NCI-H510A treated with DMSO at 0.1 percent for 48 hours (cell line): ENCODE measurements at places on chromosomes 1 and 21.

GRCh38 chr1:55468142-55468795, 253.1 kb upstream of the USP24 start:
- DNase-seq: no peak

DNA sequence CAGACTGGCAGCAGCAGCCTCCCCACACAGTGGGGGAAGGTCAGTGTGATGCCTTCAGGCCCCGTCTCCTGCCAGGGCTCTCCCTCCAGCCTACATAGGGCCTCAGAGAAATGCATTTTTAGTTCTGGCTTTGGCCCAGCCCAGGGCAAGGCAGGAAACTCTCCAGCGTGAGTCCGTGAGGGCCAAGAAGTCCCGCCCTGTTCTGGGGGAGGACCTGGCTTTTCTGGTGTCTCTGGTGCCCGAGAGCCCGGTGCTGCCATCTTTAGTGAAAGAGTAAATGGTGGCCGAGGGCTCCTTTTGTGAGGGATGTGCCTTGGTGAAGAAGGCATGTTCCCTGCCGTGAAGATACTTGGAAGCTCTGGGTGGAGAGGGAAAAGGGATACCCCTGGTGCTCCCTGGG, 14.8 kb upstream of the DIP2A start:
- DNase-seq: no peak

- no peak for DNase-seq
Measured at GRCh38 chr1:16119504-16119903, 36.4 kb downstream of the EPHA2 start.

DNA sequence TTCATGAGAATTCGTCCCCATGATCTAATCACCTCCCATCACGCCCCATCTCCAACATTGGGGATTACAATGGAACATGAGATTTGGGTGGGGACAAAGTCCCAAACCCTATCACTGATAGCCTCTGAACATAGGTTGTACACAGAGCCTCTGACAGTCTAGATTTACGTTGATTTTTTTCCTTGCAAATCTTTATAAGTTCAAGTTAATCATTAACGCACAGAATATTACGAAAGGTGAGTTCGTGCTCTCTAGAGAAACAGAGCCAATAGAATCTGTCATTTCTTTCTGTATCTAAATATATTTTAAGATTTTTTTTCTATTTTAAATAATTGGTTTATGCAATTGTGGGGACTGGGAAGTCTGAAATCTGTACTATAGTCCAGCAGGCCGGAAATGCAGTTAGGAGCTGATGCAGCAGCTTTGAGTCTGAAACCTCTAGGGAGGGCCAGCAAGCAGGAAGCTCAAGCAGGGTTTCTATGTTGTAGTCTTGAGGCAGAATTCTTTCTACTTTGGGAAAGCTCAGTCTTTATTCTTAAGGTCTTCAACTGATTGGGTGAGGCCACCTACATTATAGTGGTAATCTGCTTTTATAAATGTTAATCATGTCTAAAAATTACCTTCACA, 61.0 kb downstream of the SELENOF start:
- no peak for DNase-seq

GRCh38 chr21:46624050-46624449, 11.4 kb upstream of the PRMT2 start:
- no peak for DNase-seq

DNA sequence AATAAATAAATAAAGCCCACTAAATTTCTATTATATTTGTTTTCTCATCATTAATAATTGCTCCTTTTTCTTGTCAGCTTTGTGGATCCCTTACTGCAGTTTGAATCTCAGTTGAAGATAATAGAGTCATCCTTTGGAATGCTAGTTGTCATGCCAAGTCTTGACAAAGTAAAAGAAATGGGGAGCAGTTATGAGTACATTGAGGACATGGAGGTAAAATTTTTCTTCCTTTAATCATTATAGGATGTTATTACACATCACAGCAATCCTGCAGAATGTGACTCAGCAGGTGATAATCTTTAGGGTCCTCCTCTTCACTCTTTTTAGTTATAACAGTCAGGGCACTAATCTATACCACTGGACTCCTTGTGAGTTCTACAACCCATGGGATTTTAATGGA, 24.1 kb downstream of the MROH9 start:
- DNase-seq: no peak

DNA sequence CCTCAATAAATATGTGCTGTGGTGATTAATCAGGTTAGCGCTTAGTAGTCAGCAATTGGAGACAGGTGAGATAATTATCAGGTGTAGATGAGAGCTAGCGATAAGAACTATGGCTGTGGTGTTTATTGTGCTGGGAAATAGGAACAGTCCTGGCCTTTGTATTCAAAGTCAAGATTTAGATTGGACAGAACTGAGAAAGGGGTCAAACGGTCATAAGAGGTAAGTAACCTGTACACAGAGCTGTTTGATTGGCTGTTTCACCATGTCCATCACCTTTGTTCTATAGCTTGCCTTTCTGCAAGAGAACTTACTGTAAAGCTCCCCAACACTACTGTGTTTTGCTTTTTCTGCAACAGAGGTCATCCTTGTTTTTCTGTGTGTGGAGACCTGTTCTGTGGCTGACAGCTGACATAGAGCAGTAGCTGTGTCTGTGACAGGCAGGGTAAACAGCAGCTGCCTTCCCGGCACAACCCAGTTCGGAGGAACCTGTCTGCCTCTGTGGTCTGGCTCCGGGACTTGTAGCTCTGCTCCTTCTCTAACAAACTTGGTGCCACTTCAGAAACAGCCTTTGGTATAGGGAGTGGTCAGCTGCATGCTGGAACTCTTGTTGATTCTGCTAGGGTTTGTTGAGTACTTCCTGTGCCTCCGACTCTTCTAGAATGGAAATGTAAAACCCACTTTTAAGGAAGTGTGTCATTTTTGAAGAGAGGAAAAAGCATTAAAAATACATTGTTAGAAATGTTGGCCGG, 21.1 kb upstream of the CDC42 start:
- DNase-seq: no peak

DNA sequence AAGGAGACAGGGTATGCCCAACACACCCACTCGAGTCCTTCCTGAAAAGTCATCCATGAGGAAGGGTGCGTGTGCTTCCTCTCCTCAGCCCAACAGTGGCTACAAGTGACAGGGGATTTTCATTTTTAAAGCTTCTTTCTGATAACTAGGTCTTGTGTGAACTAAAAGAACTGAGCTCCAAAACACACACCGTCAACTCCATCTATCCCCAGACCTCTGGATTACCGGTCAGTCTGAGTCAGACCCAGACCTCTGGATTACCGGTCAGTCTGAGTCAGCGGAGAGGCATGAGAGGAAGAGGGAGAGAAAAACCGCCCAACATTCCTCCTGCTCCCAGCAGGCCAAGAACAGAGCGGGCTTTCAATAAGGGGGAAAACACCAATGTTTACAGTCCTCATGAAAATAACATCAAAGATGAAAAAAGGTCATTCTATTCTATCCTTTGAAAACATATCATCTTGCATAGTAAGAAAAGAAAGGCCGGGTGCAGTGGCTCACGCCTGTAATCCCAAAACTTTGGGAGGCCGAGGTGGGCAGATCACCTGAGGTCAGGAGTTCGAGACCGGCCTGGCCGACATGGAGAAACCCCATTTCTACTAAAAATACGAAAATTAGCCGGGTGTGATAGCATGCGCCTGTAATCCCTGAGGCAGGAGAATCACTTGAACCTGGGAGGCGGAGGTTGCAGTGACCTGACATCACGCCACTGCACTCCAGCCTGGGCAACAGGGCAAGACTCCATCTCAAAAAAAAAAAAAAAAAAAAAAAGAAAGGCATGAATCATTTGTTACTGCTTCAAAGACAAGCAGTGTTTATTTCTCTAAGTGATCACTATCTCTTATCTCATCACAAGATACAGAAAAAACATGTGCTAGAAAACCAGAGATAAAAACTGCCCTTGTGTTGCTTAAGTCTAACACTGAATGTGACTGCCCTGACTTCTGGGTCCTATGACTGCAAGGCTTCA, 3.4 kb downstream of the PTTG1IP start:
- DNase-seq: no peak

- DNase-seq: no peak
Measured at GRCh38 chr1:192002063-192002462, 156.2 kb upstream of the RGS18 start.

DNA sequence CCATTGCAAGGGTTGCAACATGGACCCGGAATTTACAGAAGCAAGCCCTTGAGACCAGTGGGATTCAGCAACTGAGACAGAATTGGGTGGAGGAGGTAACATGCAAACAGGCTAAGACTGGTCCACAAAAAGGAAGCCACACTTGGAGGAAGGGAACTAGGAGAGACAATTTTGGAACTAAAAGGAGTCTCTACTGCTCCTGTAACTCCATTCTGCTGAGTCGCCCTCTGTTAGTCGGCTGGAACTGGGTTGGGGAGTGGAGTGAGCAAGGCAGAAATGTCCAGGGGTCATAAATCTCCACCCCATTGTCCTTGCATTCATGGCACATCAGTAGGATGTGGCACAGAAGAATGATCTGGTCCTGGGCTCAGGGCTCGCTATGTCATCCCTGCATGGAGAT, 5.1 kb downstream of the LAMB3 start:
- DNase-seq: no peak

DNA sequence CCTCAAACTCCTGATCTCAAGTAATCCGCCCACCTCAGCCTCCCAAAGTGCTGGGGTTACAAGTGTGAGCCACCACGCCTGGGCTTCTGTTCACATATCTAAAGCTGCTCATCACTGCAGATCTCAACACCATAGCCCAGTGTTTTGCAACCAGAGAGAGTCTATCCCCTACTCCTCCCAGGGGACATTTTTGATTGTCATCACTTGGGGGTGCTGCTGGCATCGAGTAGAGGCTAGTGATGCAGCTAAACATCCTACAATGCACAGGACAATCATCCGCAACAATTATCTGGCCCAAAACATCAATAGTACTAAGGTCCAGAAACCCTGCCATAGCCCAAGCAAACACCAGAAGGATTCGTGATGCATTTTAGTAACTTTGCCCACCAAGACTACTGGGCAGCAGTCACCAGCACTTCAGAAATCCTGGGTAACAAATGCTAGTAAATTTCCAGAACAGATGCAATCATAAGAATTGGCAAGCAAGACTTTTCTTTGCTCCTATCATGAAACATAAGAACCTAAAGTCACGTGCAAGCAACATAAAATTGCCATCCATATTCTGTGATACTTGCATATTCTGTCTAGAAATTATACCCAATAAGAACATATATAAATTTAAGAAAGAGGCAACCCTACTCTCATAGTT, 159.2 kb downstream of the APP start:
- no peak for DNase-seq

- DNase-seq: peak; percentile 71
Measured at GRCh38 chr1:94063379-94063778, 57.6 kb downstream of the ABCA4 start.

GRCh38 chr1:58726581-58726980, 26.7 kb upstream of the MYSM1 start:
- no peak for DNase-seq

DNA sequence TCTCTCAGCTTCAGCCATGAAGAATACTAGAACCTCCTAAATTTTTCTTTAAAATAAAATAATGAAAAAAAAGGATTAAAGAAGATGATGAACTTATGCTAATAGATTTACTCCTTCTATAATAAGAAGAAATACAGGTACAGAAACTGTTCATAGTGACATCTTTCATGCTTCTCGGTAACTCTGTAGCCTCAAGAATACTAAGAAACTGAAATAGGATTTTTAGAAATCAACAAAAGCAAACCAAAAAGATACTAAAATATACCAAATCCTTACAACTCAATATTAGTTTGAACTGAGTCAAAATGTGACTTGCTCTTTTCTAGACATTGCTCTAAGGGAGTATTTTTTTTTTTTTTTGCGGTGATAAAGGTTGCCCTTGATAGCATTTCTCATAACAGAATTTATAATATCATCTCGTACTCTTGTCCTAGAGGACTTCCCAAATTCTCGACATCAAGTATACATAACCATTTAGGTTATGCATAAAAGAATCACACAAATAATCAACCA, 42.8 kb downstream of the ZZZ3 start:
- no peak for DNase-seq

DNA sequence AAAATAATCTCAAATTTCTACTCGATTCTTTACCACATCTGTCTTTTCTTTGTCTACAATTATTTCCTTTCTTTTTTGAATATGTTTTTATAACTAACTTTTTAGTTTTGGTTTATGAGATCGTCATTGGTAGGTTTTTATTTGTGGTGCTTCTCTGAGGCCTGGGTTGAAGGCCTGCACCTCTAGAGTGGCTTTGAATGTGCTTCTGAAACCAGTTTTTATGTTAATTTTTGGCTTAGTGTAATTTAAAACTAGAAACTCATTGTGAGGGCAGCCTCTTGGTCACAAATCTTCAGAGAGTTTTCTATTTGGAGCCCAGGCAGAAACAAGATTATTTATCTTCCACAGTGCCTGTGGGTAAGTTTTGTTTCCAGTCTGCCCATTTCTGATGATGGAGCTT, 187.0 kb downstream of the GPATCH2 start:
- no peak for DNase-seq

DNA sequence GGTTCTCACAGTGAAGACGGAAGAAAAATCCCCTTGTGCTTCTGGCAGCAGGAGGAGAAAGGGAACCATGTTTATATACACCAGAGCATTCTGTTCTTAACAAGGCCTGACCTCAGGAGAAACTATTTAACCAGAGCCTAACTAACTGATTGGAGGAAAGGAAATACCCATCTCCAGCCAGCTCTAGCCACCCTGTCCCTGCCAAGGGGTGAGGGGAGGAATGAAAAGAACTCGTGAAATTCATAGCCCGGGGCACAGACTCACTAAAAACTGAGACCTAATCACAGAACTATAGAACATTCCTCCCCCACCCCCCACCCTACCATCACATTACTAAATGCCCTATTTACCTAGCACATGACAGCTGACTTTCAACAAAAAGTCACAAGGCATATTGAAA, 65.0 kb downstream of the KCNH1 start:
- no peak for DNase-seq

GRCh38 chr1:16020325-16020724, 1.5 kb upstream of the CLCNKA start:
- no peak for DNase-seq

GRCh38 chr1:165497069-165498013, 46.5 kb upstream of the LRRC52 start:
- DNase-seq: no peak

DNA sequence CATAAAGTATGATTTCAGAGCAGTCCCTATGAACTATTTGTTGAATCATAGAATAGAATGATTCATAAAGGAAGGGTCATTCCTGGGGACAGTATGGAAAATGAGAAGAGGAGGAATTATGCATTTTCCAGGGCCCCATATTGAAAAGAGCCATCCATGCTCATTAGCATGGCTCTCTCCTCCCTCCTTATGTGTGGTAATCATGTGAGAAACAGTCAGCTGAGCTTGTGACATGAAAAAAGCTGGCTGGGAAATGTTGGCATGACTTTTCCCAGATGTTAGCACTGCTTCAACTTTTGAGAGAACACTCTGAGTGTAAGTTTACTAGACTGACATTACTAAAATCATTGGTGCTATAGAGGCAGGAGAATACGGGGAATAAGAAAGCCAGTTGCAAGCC, 16.1 kb downstream of the TRIM67 start:
- no peak for DNase-seq

DNA sequence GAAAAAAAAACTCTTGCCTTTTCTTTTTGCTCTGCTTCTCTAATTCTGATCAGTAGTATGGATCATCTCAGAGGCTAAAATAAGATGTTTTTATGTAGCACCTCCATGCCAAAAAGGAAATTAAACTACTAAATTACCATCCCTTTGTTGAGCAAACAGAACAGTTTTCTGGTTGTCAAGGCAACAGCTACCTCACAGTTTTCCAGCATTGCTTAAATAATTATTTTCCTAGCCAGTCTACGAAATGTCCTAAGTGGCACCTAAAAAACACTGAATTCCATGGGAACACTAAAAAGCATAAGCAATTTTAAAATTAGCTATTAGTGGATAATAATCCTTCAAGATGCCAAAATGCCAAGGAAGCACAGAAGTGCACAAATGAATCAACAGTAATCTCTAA, 61.7 kb downstream of the ARID4B start:
- DNase-seq: no peak

- DNase-seq: no peak
Measured at GRCh38 chr1:209755926-209756614, at the start of gene TRAF3IP3. Gene TRAF3IP3, plus strand, starts transcription at chr1:209756053. Its CDS starts 3,987 bp downstream, at chr1:209760040.
